ENCODE measurements at places on chromosomes 4 and X.

DNA sequence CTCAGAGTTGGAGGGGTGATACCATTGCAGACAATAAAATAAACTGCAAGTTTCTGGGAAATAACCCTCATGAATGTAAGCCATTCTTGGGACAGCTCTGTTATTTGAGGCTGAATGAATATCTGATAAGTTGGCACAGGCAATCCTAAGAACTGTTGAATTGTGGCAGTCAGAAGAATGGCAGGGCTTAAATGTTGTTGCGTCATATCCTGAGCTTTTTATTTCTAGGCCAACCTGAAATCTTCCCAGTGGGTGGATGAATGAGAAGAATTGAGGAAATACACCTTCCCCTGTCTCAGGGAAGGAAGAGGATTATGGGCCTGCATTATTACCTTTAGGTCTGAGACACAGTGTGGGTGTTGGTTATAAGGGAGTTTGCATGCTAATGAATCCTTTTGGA lies 64.4 kb upstream of the C4orf54 start:
- DNase-seq, result no peak

DNA sequence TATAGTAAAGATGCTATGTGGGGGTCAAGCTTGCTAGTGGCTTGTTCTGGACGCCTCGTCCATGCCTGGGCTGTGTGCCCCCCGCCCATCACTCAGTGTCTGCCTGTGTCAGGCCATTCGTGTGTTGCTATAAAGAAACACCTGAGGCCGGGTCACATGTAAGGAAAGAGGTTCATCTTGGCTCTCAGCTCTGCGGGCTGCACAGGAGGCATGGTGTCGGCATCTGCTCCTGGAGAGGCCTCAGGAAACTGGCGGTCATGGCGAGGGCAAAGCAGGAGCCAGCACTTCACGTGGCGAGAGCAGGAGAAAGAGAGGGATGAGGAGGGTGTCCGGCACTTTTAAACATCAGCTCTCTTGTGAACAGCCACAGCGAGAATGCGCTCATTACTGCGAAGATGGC lies 25.2 kb downstream of the PIGG start:
- DNase-seq, result no peak

DNA sequence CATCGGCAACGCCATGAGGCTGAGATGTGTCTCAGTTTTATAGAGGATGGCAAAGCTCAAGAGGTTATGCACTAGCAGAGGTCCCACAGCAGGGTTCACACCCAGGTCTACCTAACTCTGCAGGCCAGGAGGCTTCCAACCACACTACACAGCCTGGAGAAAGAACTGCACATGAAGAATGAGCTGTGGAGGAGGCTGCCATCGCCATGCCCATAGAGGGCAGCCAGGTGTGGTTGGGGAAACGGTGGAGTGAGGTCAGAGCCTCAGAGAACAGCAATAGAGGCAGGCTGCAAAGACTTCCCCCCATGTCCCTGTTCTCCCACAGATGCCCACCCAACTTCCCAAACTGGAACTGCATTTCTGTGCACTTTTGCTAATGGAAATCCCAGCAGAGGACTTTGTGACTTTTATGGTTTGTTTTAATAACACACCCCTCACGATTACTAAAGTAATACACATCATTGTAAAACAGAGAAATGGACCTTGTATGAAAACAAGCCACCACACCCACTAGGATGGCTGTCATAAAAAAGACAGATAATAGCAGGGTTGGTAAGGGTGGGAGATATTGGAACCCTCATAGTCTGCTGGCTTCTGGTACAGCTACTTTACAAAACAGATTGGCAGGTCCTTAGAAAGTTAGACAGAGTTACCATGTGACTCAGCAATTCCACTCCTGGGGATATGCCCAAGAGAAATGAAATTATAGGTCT lies 58.9 kb upstream of the PROM1 start:
- DNase-seq, result no peak

GRCh38 chr4:150972592-150972991 lies 42.5 kb downstream of the LRBA start:
- DNase-seq, result no peak

GRCh38 chrX:151505796-151506195 lies 57.7 kb upstream of the PASD1 start:
- no peak for DNase-seq

DNA sequence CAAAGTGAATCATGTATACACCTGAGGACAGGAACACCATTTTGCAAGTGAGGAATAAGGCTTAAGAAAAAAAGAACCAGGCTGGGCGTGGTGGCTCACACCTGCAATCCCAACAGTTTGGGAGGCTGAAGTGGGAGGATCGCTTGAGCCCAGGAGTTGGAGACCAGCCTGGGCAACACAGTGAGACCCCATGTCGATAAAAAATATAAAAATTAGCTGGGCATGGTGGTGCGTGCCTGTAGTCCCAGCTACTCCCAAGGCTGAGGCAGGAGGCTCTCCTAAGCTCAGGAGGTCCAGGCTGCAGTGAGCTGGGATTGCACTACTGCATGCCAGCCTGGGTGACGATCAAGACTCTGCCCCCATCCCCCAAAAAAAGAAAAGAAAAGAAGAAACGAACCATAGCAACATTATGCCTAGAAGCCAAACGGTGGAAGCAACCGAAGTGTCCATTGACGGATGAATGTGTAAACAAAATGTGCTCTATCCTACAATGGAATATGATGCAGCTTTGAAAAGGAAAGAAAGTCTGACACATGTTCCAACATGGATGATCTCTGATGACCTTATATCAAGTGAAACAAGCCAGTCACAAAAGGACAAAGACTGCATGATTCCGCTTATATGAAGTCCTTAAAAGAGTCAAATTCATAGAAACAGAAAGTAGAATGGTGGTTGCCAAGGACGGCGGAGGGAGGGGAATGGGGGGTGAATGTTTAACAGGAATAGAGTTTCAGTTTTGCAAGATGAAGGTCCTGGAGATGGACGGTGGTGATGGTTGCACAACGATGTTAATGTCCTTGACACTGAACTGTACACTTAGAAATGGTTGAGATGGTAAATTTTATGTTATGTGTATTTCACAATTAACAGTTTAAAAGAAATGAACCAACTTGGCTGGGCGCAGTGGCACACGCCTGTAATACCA lies 8.6 kb upstream of the KIAA0232 start:
- no peak for DNase-seq

DNA sequence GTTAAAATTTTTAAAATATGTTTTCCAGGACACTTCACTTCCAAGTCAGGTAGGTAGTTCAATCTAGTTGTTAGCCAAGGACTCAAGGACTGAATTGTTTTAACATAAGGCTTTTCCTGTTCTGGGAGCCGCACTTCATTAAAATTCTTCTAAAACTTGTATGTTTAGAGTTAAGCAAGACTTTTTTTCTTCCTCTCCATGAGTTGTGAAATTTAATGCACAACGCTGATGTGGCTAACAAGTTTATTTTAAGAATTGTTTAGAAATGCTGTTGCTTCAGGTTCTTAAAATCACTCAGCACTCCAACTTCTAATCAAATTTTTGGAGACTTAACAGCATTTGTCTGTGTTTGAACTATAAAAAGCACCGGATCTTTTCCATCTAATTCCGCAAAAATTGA lies 49.7 kb downstream of the XIAP start:
- no peak for DNase-seq

DNA sequence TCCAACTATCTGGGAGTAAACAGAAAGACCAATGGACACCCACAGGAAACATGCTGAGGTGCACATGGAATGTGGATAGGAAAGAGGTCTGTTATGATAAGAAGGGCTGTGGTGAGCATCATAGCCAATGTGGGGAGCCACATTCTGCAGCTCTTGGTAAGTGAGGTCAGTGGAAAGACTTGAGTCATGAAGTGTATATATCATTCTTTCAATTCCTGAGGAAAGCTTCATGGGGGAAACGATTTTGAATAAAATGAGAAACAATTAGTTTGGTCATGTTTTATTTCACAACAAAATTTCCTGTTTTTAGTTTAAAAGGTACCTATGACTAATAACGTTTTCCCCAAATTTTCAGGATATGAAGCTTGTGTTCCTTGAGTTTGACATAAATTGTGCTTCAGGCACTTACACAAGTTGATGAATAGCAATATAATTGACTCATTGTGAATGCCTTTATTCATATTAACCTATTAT lies 41.4 kb upstream of the RASSF6 start:
- no peak for DNase-seq

DNA sequence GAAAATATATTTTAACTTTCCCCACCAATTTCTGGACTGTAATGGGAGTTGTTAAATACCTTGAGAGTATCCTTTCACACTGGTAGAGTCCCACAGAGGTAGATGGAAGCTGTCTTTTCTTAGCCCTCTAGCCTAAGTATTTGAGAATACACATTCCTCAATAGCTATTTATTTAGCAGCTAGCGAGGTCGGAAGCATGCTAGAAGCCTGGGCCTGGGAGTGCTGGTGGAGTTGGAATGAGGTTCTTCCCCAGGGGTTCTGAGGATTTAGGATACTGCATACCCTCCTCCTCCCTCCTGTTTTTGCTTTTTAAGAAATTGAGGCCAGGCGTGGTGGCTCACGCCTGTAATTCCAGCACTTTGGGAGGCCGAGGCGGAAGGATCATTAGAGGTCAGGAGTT lies 999 bp upstream of the KLHL15 start:
- no peak for DNase-seq

GRCh38 chrX:153406903-153407302 lies 4.4 kb upstream of the ZFP92 start:
- no peak for DNase-seq

- no peak for DNase-seq
Observed at GRCh38 chr4:7778510-7779431, 160.9 kb downstream of the AFAP1 start.

- DNase-seq, result no peak
Observed at GRCh38 chr4:77062856-77063255, 12.9 kb downstream of the CCNI start.

- no peak for DNase-seq
Observed at GRCh38 chr4:186082221-186082620, 13.3 kb downstream of the TLR3 start.

GRCh38 chr4:6761649-6762615 lies 20.6 kb upstream of the KIAA0232 start:
- no peak for DNase-seq

DNA sequence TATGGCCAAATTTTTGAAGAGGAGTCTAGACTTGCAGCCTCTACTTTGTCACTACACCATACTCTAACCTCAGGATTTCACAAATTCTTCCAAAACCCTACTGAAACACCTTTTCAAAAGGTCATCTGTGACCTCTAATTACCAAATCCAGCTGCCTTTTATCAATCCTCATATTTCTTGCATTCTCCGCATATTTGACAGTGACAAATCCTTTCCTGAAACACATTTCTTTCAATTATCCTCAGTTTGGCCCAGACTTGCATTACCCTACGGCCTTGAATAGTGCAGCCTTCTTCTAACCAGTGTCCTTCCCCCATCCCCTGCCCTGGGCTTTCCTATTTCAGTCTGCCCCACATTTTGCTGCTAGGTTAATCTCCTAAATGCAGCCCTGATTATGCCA lies 25.5 kb downstream of the MID2 start:
- no peak for DNase-seq

DNA sequence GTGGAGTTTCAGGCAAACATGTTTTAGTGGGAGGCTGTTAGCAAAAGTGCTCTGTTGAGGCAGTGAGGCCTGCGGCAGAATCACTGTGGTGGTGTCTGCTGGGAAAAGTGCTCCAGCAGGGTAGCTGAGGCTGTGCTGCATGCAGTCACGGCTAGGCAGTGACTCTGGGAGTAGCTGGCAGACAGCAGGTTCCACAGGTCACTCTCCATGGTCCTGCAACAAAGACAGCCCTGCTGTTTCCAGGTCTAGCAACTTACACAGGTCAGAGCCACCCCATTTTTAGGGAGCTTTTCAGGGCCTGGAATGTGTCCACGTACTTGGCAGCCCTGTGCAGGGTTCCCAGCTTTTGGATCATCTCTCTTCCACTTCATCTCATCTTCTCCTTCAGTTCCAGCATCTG lies 184.3 kb downstream of the NAA11 start:
- DNase-seq, result no peak

DNA sequence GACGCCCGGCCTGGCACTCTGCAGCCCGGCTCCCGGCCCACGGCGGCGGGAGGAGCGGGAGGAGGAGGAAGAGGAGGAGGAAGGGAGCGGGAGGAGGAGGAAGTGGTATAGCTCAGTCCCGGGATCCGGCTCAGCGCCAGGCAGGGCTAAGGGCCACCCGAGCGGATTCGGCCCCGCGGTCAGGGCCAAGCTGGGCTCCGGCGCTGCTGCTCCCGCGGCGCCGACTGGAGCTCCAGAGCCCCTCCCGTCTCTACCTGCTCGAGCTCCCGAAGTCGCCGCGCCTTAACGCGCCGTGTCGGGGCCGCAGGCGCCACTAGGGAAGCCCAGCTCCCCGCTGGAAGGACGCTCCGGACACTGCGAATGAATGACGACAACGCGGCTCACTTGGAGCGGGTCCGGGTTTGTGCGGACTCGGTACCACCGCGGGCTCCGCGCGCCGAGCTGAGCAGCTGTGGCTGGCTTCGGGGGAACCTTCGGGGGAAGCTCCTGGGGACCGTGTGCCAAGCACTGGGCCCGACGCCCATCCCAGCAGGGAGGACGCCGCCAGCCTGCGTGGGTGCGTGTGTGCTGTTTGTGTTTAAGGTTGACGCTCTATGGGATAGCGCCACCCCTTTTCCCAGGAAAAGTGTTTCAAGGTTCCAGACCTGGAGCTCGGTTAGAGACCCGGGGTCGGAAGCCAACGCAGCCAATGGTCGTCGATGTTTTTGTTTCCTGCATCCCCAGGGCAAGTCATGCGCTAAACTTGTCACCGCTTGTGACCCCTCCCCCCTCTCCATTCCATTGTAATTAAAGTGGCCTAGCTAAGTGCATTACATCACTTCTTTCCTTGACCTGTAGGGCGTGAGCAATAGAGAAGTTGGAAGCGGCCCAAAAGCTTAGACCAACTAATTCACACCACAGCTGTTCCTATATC lies at the start of gene TBC1D9:
TSS of gene TBC1D9 (minus strand) at position 67 of the 913 bp plus-strand sequence. CDS start 340 bp downstream, outside the sequence.
- no peak for DNase-seq

- DNase-seq, result no peak
Observed at GRCh38 chrX:11577603-11578002, 88.1 kb downstream of the ARHGAP6 start.

GRCh38 chr4:179465131-179465797 lies 2023.0 kb upstream of the AGA start:
- DNase-seq, result no peak

DNA sequence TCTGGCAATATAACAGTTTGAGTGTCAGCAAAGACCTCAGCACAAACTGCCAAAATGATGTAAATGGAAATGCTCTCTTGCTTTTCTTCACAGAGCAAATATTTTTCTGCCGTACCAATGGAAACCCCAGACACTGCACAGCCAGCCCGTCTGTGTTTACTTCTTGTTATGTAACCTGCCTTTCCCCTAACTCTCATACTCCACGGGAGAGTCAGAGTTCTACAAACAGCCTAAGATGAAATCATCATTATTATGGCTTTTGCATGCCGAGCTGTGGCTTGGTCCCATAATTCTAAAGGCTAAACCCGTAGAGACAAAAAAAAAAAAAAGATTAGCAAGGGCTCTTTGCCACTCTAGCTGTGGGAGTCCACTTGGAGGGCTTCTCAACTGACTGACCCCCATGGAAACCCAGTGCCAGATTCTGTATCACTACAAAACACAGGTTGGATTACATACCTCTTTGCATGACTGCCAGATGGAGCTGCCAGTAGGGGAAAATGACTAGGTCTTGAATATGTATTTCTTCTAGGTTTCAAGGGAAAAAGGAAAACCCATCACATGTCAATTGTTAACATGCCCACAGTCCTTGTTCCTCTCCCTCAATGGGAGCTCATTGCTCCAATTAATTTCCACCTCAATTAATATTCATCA lies 197.2 kb upstream of the CNKSR2 start:
- no peak for DNase-seq

- no peak for DNase-seq
Observed at GRCh38 chrX:9252182-9252581, 212.7 kb upstream of the TBL1X start.

GRCh38 chr4:44652002-44652401 lies 577 bp upstream of the YIPF7 start:
- DNase-seq, result no peak

GRCh38 chr4:154049457-154050181 lies 260.7 kb upstream of the SFRP2 start:
- DNase-seq, result no peak

All from activated CD4-positive, alpha-beta T cell treated with anti-CD3 and anti-CD28 coated beads for 1 hour (primary cell).